Mesenchymal stem cell (in vitro differentiated cells and primary cell): ENCODE measurements at places on chromosomes 13 and 19.

- no peaks in the 10 kb centered on the region for H3K4me1 ChIP-seq
- DNase-seq: no peak
- no peak overlapping the region for H3K4me3 ChIP-seq
- no peaks in the 10 kb centered on the region for H3K36me3 ChIP-seq
- no peak overlapping the region for H3K27ac ChIP-seq
- H3K27me3 ChIP-seq: no peaks in the 10 kb centered on the region
These were observed 290.4 kb downstream of the DACH1 start for GRCh38 chr13:71576571-71576970.

DNA sequence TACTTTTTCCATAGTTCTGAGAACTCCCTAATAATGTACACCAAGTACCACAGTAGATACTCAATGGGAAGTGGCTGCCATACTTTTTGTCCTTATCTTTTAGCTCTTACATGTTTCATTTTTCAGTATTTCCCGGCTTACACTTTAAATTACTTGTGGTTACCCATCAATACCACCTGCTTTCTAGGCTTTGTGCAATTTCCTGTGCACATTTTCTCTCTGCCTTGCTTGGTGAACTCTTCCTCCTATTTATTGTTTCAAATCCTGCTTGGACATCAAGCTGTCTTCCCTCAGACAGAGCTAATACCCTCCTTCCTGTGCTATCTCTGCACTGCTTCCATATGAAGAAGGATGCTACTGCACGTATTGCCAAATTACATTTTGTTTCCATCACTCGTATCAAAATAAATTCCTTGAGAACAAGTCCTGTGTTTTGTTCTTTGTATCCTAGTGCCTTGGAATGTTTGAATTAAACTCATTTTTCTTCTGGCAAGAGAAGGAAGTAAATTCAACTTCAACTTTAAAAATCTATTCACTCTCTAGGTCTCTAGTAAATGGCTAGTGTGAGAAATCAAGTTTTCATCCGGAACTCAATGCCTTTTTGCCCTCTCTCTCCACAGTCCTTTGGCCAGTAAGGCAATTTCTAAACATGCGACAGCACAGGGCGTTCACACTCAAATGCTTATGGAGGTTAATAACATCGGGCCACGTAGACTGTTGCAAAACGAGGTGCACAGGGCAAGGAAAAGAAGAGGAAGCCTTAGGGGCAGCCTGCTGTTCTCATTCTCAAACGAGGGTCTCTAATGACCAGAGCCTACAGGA, 5.6 kb downstream of the ZAR1L start:
- H3K4me3 ChIP-seq: no peak overlapping the region
- no peak overlapping the region for H3K27ac ChIP-seq
- H3K27me3 ChIP-seq: no peaks in the 10 kb centered on the region
- H3K4me1 ChIP-seq: no peaks in the 10 kb centered on the region
- H3K36me3 ChIP-seq: no peaks in the 10 kb centered on the region

DNA sequence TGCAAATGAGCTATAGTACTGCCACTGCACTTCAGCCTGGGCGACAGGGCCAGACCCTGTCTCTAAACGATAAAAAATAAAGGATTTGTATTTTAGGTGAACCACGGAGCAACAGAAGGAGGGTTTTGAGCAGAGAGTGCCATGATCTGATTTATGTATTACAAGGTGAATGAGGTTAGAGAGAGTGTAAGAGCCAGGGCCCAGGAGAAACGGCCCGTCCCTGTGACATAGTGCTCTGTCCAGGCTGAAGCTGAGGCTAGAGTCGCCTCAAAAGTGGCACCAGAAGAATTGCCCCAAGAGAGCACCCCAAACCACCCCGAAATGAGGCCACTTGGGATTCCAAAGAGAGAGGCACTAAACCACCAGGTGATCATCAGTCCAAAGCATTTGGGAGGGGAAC, 16.9 kb downstream of the MAG start:
- DNase-seq: no peak
- no peak overlapping the region for H3K4me3 ChIP-seq
- no peaks in the 10 kb centered on the region for H3K36me3 ChIP-seq
- H3K27me3 ChIP-seq: peaks cover 6% of the 10 kb centered on the region
- H3K4me1 ChIP-seq: peaks cover 3% of the 10 kb centered on the region

DNA sequence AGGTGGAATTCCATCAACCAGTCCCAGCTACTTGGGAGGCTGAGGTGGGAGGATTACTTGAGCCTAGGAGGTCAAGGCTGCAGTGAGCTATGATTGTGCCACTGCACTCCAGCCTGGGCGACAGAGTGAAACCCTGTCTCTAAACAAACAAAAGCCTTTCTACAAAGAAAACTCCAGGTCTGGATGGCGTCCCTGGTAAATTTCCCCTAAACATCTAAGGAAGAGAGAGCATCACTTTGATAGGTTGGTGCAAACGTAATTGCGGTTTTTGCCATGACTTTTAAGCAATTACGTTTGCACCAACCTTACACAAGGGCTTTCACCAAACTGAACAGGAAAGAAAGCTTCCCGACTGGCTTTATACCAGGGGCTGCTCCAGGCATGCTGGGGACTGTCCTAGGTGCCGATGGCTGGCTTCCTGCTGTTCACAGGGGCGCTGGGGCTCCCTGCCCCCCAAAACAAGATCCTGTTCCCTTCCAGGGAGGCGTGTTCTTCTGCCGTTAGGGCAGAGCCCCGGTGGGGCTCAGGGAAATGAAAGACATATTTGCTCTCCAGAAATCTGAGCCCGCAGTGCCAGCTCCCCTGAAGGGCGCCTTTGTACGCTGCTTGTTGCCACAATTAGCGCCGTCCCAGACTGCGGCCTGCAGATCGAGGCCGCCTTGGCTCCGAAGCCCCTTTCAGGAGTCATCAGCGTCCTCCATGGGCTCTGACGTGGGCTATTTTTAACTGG, 38.7 kb upstream of the KLF2 start:
- no peaks in the 10 kb centered on the region for H3K36me3 ChIP-seq
- no peak overlapping the region for H3K4me3 ChIP-seq
- H3K4me1 ChIP-seq: peaks cover 5% of the 10 kb centered on the region
- H3K27ac ChIP-seq: no peak overlapping the region

GRCh38 chr19:7748756-7749155, 1.4 kb upstream of the CD209 start:
- DNase-seq: peak; percentile 9
- H3K4me3 ChIP-seq: no peak overlapping the region
- H3K4me1 ChIP-seq: no peaks in the 10 kb centered on the region

DNA sequence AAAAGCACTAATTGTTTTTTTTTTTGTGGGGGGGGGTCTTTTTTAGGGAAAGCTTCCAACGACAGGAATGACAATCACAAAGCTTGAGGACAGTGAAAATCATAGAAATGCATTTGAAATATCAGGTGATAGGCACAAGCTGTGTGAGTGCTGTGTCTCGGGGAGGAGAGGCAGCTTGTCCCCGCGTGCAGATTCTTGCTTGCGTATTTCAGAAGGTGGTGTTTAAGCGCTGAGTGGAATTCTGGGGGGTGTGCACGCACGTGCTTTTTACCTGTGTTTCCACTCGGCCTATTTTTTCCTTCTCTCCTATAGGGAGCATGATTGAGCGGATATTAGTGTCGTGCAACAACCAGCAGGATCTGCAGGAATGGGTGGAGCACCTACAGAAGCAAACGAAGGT, 40.2 kb upstream of the TEX29 start:
- no peaks in the 10 kb centered on the region for H3K27me3 ChIP-seq
- H3K4me1 ChIP-seq: peaks cover 12% of the 10 kb centered on the region
- H3K36me3 ChIP-seq: peaks cover 95% of the 10 kb centered on the region
- peak overlapping the region; percentile 72 for H3K27ac ChIP-seq

- H3K36me3 ChIP-seq: no peaks in the 10 kb centered on the region
- no peak for DNase-seq
- peaks cover 5% of the 10 kb centered on the region for H3K4me1 ChIP-seq
- peak overlapping the region; percentile 34 for H3K27ac ChIP-seq
These were observed 79.2 kb downstream of the TBC1D4 start for GRCh38 chr13:75402787-75403186.

DNA sequence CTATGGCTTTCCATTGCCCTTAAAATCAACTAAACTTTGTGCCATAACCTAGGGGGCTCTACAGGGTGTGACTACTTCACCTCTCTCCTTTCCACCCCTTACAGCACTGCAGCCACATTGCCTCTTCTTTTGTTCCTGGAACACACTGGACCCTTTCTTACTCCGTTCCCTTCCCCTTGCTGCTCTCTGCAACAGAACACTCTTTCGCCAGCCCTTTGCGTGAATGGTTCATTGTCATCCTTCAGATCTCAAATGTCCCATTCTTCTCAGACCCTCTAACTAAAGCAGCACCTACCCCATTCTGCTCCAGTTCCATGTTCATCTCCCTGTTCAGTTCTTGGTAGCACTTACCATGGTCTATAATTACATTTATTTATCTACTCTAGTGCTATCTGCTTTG, 208.3 kb downstream of the OXGR1 start:
- no peaks in the 10 kb centered on the region for H3K36me3 ChIP-seq
- no peak overlapping the region for H3K4me3 ChIP-seq

GRCh38 chr13:114162533-114162922, 16.5 kb upstream of the CFAP97D2 start:
- DNase-seq: no peak
- H3K4me1 ChIP-seq: no peaks in the 10 kb centered on the region
- no peaks in the 10 kb centered on the region for H3K36me3 ChIP-seq
- H3K27me3 ChIP-seq: peaks cover 42% of the 10 kb centered on the region
- no peak overlapping the region for H3K27ac ChIP-seq
- H3K4me3 ChIP-seq: peak overlapping the region; percentile 14

GRCh38 chr19:53254411-53255341, at the start of gene ZNF677:
Gene ZNF677 (minus strand): TSS chr19:53254873. CDS start chr19:53251550, 3,323 bp downstream.
- H3K36me3 ChIP-seq: peaks cover 9% of the 10 kb centered on the region
- peaks cover 2% of the 10 kb centered on the region for H3K4me1 ChIP-seq
- H3K4me3 ChIP-seq: peak within 1 kb of the TSS; percentile 94

GRCh38 chr19:51777570-51778462, 16.8 kb downstream of the FPR2 start:
- peak; percentile 75 for DNase-seq
- no peaks in the 10 kb centered on the region for H3K36me3 ChIP-seq
- H3K27me3 ChIP-seq: no peaks in the 10 kb centered on the region
- peaks cover 1% of the 10 kb centered on the region for H3K4me1 ChIP-seq
- H3K4me3 ChIP-seq: no peak overlapping the region

GRCh38 chr13:43360892-43361610, 337.7 kb downstream of the DNAJC15 start:
- peak; percentile 33 for DNase-seq
- H3K36me3 ChIP-seq: peaks cover 12% of the 10 kb centered on the region
- no peak overlapping the region for H3K27ac ChIP-seq
- H3K27me3 ChIP-seq: no peaks in the 10 kb centered on the region
- peaks cover 4% of the 10 kb centered on the region for H3K4me1 ChIP-seq
- no peak overlapping the region for H3K4me3 ChIP-seq

DNA sequence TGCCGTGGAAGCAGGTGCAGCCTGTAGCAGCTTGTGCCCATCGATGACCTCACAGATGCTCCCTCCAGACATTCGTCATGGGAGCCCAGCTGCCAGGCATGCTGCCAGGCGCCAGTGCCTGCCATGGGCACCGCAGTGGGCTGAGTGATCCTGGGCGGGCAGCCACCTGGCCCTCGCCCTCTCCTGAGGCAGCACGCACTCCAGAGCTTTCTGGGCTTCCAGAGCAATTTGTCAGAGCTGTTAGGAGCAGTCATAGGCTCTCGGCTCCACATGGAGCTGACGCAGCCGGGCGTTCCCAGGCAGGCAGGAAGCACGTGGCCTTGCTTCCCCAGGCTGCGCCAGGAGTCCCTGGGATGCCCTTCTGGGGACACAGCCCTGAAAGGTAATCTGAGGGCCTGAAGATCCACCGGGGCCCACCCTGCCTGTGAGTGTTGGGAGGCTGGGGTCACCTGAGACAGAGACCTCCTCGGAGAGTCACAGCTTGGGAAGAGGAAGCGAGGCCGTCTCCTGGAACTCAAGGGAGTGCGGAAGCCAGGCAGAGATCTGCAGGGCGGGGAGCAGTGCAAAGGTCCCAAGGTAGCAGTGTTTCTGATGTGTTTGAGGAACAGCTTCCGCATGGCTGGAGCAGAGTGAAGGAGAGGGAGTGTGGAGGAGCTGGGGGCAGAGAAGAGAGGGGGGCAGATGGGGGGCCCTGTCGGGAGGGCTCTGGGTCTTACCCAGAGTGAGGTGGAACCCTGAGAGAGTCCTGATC, 50.6 kb downstream of the DPF1 start:
- H3K27me3 ChIP-seq: no peaks in the 10 kb centered on the region
- no peaks in the 10 kb centered on the region for H3K4me1 ChIP-seq
- H3K36me3 ChIP-seq: peaks cover 28% of the 10 kb centered on the region
- DNase-seq: no peak
- no peak overlapping the region for H3K4me3 ChIP-seq

DNA sequence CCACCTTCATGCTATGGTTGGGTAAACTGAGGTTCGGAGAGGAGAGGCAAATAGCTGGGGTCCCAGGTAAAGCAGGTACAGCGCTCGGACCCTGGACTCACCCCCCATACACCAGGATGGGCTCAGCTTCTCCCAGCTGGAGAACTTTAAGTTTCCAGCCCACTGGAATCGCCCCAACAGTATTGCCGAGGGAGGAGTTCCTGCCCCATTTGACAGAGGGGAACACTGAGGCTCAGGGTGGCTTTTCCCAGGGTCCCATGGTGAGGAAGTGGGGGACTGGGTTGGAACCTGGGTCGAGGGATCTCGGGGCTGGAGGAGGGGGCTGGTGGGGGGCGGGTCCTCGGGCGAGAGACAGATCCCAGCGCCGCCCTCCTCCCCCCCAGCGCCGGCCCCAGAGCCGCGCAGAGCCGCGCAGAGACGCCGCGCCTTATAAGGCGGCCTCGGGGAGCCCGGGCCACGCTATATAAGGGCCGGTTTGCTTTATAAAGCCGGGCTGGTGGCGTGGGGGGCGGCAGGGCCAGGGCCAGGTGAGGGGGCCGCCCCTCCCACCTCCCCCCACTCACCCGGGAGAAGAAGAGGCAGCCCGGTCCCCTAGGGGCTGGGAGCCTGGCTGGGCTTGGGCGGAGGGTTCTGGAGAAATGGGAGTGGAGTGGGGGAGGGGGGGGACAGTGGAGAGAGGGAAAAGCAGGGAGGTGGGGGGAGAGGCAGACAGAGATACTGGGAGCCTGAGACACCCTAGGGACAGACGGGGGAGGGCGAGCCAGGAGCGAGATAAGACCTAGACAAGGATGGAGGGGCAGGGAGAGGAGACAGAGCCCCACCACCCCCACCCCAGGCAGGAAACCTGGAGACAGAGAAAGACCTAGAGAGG, 1.1 kb downstream of the CNN1 start:
- peak overlapping the region; percentile 21 for H3K27ac ChIP-seq
- DNase-seq: peak; percentile 54
- no peaks in the 10 kb centered on the region for H3K27me3 ChIP-seq
- no peaks in the 10 kb centered on the region for H3K36me3 ChIP-seq
- H3K4me1 ChIP-seq: peaks cover 35% of the 10 kb centered on the region
- H3K4me3 ChIP-seq: peak overlapping the region; percentile 44
